Stimulated activated naive CD8-positive, alpha-beta T cell treated with anti-CD3 and anti-CD28 coated beads, Interleukin-15, Interleukin-2, amounts not matched to agents 100 U/mL and 50 U/mL, for 24 hours (primary cell): ENCODE measurements at places on chromosomes 7 and 10.

- DNase-seq, result peak; percentile 60
Observed at GRCh38 chr10:124092250-124092859, 1.0 kb downstream of the CHST15 start.

- no peak for DNase-seq
Observed at GRCh38 chr7:114413761-114414155, 857 bp upstream of the FOXP2 start.

GRCh38 chr10:31770307-31770902 lies 158.2 kb downstream of the ARHGAP12 start:
- peak; percentile 59 for DNase-seq

- DNase-seq, result no peak
Observed at GRCh38 chr7:90520484-90520883, 51.0 kb downstream of the PTTG1IP2 start.

DNA sequence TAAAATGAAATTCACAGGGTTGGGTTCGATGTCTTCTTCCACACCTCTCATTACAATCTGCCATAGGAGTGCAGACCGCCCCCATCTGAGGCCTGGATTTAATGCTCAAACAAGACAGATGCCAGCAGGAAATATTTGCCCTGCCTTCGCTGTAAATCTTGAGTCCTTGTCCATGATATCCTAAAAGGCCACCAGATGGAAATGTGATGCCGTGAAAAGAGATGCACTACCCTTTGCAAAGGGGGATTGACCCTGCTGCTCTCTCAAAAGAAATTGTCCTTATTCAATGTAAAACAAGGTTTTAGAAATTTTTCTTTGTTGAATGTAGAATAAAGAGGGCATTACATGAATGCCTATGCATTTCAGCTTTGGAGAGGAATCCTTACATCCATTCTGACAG lies 37.5 kb downstream of the AGAP4 start:
- DNase-seq, result no peak

GRCh38 chr10:3104251-3104918 lies 37.0 kb downstream of the PFKP start:
- no peak for DNase-seq

DNA sequence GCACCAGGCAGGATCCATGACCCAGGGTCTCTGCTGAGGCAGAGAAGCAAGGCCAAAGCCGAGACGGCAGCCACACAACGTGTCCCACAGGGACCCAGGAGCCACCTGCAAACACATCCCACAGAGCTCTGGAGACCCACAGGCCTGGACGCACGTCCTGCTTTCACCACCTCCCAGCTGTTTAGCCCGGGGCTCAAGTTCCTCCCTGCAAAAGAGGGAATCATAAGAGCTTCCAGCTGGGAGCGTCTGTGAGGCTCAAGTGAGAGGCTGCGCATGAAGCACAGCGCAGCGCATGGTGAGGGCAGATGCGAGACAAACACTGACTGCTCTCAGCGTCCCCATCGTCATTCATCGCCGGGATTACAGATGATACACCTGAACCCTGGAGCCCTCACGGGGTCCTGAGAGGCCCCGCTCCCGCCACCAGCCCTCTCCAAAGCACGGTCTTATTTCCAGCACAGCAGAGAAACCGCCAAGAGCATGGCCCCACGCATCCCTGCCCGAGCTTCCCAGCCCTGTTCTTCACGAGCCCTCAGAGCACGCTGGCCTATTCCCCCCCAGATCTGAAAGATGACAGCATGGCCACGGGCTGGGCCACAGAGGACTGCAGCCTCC lies 88.7 kb downstream of the MAD1L1 start:
- no peak for DNase-seq

DNA sequence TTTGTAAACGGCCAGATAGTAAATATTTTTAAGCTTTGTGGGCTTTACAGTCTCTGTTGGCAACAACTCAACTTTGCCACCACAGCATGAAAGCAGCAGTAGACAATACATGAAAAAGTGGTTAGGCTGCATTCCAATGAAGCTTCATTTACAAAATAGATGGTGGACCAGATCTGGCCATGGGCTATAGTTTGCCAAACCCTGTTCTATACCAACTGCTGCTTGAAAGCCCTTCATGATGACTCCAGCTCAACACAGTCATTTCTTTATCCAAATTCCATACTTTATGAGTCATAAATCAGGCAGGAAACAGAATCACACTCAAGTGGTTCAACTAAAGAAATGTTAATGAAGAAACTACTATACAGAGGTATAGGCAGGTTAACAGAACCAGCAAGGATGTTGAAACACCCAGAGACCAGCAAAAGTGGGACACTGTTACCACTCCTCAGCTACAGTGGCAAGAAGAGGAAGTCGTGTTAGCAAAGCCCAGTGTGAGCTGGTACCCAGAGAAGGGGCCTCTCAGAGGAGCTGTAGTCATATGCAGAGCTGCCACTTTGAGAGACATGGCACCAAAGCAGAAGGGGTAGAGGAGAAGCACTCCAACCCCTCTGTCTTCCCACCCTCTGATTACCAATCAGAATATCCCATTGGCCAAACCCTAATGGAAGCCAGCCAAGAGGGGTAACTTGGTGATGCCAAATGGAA lies 72.5 kb downstream of the PRLHR start:
- DNase-seq, result no peak

- DNase-seq, result no peak
Observed at GRCh38 chr7:12719981-12720865, 32.8 kb downstream of the ARL4A start.

DNA sequence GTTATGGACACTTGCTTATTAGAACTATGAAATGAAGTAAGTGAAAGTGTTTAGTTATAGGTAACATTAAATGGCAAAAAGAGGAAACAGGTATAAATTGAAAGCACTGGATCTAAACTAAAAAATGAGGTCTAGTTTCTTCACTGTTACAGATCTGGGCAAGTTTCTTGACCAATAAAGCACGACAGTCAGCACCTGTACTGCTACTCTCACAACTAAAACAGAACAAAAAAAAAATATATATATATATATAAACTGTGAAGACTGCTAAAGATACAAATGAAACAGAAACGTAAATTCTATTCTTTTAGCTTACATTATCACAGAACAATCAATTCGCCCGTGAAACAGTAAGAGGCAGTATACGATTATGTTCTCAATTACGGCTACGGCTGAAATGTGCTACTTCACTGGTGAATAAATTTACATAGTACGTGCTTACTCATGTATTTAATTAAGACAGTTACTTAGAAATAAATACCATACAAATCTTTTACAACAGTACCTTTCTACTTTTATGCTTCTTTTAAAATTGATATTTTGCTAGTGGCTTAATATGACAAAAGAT lies 4.2 kb downstream of the AHR start:
- DNase-seq, result no peak

GRCh38 chr7:14861456-14861855 lies 41.1 kb downstream of the DGKB start:
- no peak for DNase-seq

DNA sequence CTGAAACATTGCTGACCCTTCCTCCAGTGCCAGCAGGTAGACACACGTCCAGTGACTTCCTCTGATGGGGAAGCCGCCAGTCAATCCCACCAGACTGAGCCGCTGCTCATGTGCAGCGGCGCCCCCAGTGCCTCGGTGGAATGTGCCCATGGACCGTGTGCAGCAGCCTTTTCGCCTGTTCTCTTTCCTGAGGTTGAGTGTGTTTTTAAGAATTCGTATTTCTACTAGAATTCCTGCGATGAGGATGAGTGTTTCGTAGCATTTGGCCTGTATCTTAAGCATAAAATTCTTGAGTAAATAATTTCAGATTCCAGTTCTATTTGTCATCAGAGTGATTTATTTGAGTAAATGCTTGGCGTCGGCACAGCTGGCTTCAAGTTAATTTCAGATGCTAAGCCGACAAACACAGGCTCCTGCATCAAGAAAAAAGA lies 35.4 kb downstream of the BNIP3 start:
- no peak for DNase-seq

- no peak for DNase-seq
Observed at GRCh38 chr10:24556750-24557742, 166.6 kb downstream of the ARHGAP21 start.

DNA sequence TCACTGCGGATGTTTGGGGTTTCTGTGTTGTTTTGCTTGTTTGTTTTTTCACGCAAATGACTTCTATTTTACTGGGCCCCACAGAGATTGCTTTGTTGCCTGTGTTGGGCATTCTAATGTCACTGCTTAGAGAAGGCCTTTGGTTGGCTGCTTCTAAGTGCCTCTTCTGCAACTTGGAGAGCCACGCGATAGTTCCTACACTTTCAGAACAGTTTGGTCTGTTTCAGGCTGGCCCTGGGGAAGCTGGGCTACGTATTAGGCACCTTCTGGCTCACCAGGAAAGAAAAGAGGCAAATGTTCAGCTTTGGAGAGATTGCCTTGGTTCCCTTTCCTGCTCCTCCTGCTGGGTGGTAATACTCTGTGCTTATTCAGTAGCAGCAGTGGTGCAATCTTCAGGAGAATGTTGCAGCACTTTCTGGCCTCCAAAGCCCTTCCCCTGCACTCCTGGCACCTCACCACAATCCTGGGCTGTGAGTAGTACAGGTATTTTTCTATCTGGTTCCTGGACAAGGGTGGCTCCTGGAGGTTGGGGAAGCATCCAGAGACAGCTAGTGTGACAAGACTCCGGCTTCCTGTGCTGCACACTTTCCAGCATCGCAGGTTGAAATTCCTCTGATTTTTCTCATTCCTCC lies 1.2 kb downstream of the ANTXRL start:
- DNase-seq, result no peak

- DNase-seq, result no peak
Observed at GRCh38 chr7:140060788-140061606, 1.8 kb downstream of the PARP12 start.

DNA sequence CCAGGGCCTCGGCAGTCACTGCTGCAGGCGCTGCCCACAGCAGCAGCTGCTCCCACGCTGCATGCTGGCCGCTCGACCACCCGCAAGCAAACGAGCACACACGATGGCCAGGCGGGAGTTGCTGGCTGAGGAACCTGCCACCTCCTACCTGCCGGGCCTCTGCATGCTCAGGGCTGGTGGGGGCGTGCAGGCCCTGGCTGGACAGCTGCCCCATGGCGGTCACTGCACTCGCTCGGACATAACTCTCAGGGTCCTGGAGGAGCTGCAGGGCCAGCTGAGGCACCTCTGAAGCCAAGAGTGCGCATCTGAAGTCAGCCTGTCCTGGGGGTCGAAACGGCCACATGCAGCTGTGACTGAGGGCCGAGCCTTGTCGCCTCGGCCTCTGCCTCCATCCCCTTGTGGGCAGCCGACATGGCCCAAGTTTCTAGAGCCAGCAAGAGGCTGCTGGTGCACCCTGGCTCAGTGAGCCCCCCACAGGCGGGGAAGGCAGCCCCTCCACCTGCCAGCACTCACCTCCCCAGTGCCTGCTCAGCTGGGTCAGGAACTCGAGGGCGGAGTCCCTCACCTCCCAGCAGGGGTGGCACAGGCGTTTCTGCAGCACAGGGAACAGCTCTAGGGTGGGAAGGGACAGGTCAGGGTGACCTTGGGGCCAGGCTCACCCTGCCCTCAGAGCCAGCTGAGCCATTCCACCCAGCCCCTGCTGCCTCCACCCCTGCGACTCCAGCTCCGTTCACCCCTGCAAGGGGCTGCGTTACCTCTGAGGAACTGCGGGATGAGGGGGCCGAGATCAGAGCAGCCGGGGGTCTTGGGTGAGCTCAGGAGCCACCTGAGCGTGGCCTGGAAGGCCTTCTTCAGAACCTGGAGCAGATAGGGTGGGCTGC lies 16.1 kb downstream of the BRAT1 start:
- no peak for DNase-seq

GRCh38 chr10:5618829-5619228 lies 47.6 kb downstream of the ASB13 start:
- DNase-seq, result no peak

DNA sequence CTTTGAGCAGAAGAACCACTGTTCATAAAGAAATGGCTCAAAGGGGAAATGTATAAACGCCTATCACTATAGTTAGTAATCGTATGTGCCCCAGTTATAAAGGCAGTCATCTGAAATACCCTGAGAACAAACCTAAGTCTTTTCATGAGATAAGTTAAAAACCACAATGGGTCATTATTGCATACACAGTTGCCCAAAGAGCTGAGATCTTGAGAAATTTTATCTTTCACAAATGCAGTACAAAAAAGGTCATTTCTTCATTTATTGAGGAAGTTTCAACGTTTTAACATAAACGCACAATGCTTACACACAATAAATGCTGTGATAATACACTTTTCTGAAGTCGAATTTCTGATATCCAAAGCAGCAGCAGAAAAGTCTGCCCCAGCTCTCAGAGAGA lies 114.4 kb downstream of the MICU1 start:
- no peak for DNase-seq

GRCh38 chr10:48946332-48946731 lies 6.7 kb upstream of the LRRC18 start:
- no peak for DNase-seq

GRCh38 chr7:17411922-17412321 lies 113.5 kb downstream of the AHR start:
- DNase-seq, result no peak

DNA sequence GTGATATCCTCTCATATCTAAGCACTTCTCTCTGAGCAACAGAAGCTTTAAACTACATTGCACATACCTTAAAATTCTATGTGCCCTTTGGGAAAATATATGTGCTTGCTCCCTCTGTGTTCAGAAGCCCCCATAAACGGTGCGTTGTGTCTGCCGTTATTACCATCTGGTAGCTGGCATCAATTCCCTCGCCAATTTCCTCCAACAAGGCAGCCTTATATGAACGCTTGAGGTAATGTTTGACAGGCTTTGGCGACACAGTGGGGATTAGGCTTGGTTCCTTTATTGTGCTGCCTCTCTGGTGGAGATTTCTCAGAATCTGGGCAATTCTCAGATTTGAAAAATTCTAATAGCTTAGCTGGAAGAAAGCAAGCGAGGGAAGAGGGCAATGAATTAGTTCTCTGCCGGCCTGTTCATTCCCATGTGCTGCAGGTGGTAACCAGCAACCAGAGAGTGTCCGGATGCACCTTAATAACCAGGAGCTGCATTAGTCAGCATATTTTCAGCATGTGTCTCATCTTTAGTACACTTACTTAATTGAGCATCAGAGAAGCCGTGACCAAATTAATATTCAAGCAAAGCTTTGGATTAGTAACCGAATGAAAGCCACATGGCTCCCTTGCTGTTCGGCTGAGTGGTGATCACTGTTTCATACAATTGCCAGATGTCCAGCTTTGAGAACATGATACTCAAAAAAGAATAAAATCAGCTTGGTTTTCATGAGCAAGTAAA lies 7.3 kb upstream of the PPP1R17 start:
- DNase-seq, result no peak

DNA sequence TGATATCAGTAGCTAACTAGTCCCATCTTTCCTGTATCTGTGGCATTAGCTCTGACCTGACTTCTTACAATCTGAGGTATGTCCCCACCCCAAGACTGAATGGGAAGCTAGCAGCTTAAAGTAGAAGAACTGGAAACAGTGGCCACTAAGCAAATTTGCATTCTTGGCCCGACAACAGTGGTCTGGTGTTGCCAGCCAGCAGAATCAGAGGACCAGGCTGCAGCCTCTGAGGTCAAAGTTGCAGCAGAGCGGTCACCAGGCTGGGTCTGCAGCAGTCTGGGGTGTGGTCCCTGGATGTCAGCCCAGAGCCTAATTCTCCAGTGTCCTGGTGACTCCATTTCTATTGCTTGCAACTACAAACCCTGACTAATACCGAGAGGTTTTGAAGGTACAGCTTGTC lies 26.3 kb downstream of the FAM107B start:
- no peak for DNase-seq
